Activated naive CD4-positive, alpha-beta T cell treated with anti-CD3 and anti-CD28 coated beads, Interleukin-2, amount 50 U/mL, for 16 hours (primary cell): ENCODE measurements at places on chromosomes 5 and 9.

GRCh38 chr5:5291357-5291756, 131.1 kb upstream of the ICE1 start:
- no peak for DNase-seq

DNA sequence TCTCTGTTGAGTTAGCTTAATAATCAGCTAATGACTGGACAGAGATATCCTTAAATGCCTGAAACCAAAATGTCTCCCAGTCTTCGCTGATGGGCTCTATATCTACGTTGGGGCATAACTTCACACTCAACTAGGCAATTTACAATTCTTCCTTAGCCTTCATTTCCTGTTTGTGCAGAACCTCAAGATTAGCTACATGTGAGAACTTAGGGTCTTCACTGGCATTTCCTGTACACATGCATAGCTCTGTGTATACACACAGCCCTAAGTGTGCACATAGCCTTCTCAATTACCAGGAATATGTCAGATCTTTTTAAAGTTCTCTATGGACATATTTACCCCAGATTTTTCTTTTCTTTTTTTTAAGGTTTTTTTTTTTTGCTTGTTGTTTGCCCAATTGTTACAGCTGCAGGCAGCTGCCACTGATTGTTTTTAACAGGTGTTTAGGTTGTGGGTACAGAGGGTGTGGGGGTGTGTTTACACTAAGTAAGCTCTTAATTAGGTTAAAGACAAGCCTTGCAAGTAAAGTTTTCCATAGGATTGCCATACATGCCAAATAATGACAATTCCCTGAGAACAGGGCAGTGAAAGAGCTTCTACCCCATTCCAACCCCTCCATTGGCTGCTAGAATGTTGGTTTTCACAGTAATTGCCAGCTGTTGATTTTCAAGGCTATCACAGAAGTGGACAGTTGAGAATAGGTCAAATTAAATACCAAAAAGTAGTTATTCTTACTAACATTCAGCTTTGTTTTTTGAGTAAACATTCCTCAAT, 441.0 kb downstream of the TLE4 start:
- DNase-seq, result no peak

GRCh38 chr9:98864281-98865174, 57.1 kb downstream of the GALNT12 start:
- DNase-seq, result no peak

DNA sequence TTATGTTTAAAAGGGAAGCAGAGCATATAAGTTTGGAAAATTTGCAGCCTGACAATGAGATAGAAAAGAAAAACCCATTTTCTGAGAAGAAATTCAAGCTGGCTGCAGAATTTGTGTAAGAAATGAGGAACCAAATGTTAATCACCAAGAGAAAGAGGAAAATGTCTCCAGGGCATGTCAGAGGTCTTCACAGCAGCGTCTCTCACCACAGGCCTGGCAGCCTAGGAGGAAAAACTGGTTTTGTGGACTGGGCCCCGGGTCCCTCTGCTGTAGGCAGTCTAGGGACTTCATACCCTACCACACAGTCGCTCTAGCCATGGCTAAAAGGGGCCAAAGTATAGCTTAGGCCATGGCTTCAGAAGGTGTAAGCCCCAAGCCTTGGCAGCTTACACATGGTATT, 32.1 kb upstream of the HSD17B4 start:
- DNase-seq, result no peak

DNA sequence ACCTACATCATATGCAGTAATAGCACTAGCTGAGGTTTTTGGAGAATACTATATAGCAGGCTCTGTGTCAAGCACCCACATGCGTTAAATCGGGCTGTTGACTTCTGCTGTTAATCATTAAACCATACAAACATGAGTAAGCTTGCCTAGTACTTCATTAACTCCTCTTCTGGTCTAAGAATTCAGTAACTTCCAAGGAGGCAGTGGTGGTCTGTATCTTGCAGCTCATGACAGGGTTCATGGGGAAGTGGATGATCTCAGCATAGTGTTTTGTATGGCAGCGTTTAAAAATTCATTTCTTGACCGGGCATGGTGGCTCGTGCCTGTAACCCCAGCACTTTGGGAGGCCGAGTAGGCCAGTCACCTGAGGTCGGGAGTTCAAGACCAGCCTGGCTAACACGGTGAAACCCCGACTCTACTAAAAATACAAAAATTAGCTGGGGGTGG, at the start of gene HAVCR1:
Gene HAVCR1 (minus strand): TSS at position 24 of the 447 bp plus-strand sequence. CDS start 1,173 bp downstream, outside the sequence.
- DNase-seq, result no peak

DNA sequence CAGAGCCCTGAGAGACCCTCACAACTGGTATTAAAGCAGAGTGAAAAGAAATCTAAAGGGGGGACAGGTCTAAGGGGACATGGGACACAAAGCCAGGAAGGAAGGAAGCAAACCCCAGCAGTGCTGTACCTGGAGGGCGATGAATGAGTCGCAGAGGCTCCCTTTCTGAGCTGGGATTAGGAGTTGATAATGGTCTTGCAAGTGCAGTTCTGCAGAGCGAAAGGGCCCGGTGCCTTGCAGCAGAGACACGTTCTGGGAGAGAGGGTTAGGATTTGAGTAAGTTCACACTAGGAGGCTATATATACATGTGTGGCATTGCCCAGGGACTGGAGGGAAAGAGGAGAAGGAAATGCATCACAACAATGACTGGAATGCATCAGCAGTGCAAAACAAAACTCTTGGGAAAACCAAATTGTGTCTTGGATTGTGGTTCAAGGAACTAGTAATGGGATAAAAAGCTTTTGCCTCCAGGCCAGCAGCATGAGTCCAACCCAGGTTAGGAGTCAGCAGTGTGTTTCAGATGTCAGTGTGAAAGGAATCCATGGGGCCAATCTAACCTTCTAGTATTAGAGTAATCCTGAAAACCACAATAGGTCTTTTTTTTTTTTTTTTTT, 38.8 kb upstream of the LIFR start:
- DNase-seq, result no peak

- no peak for DNase-seq
Measured at GRCh38 chr5:16792598-16793275, 143.4 kb downstream of the MYO10 start.

DNA sequence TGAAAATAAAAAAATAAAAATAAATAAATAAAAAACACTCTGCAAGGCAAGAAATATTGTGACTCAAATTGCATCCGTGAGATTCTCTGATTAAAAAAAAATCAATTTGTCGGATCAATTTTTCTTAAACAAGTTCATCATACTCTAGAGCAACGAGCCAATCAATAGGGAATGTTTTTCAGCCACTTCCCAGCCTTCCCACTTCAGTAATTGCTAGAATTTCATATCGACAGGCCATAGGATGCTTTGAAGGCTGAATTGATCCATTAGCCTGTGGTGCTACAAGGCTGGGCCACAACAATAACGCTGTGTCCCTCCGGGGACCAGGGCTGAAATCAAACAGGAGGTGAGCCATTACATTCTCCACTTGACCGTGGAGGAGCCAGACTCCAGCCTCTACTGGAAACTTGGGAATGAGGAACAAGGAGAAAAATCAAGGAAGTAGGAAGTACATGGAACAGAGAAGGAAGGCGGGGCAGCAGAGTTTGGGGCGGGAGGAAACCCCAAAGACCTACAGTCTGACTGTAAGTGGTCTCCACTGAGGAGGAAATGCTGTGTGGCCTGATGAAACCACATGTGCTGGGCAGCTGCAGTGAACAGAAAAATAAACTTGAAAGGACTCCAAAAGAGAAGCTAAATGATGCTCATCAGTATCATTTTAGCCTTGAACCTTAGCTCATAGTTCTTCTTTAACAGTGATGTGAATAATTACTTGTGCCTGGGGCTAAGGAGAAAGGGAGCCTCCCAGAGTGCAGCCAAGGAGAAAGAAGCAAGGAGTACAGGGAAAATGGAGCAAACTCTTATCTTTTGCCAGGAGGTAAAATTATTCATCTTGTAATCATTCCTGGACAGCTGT, 308.6 kb downstream of the TLE1 start:
- DNase-seq, result no peak

DNA sequence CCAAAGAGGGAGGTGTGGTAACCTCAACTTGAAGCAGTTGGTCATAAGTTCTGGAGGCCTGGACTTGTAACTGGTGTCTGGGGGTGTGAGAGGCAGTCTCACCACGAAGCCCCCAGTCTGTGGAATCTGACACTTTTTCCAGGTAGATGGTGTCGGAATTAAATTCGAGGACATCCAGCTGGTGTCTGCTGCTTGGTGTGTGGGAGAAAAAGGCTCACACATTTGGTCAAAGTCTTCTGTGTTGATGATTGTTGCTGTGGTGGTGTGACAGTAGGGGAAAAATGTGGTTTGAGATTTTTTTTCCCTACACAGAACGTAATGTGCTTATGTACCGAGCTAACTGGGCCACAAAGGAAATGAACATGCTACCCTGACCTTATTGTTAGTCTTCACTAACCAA, 251.9 kb downstream of the MAT2B start:
- DNase-seq, result no peak

DNA sequence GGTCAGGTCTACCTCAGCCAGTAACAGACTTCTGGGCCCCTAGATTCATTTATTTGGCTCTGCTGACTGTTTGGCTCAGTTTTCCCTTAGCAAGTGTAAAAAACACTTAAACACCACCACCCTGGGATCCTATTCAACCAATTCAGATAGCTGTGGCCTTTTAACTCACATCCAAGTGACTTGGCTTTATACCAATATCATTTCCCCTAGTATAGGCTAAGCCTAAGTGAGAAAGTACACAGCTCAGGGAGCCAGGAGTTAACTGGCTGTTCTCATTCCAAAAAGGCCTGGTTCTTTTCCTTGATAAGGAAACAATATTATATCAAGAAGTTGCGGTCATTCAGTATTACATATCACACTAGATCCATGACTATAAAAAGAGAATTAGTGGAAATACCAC, 163.5 kb downstream of the ARL15 start:
- no peak for DNase-seq

DNA sequence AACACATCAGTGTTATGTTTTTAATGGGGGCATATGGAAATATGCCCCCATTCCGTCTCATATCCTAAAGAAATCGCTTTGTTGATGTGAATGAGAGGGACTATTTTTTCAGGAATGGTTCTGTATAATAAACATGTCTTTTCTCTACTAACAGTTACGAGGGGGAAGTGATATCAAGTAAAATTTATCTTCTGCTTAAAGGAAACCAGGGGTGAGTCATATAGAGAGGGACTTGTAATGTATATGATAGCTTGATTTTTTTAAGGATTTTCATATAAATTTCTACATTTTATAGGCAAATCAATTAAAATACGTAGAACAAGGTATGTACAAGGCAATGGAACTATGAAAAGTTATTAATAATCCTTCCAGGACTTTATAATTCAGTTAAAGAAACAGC, 207.1 kb downstream of the SEMA5A start:
- no peak for DNase-seq

- no peak for DNase-seq
Measured at GRCh38 chr9:114229295-114229694, 74.0 kb downstream of the COL27A1 start.

DNA sequence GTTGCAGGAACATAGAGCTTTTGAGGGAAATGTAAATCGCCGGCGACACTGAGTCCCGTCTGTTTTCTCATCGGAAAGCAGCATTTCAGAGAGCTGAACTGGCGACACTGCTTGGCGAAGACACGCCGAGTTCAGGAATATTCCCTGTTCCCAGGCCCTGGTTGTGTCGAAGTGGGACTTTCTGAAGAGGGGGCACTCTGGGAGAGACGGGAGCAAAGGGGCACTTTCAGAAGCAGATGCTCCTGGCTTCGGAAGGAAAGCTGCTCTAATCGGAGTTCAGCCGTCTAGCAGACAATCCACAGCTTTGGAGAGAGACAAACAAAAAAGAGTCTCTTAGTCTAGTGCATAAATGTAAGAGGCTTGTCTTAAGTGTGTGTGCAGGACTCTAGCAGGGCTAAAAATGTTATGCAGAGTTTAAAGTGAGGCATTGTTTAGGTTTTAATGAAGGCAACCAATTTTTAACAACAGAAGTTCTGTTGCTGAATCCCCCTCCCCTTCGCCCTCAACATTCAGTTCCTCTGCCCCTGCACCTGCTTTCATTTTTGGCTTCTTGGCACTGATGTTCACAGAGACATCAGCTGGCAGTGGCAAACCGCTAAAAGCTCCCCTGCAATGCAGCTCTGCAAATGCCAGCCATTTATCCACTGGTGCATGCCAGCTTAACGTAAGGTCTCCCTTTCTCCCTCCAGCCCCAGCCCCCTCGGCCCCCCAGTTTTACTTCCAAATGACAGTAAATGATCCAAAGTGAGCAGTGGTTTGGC, 289.5 kb upstream of the MPDZ start:
- DNase-seq, result no peak

- no peak for DNase-seq
Measured at GRCh38 chr9:137757613-137758029, 120.0 kb upstream of the CACNA1B start.
